ENCODE measurements at places on chromosomes 4 and X. TPM values are rescaled to one million over a fixed set of nuclear protein-coding genes. Genes with fewer than 3 reads are reported as not detected.

Gene TNMD
- 3.1 TPM for total RNA-seq

Gene CCNB3
- 0.53 TPM for total RNA-seq

Gene TMSB15B
- 9.1 TPM for total RNA-seq

Gene OPRPN
- not detected for total RNA-seq

Gene CORIN
- 0.27 TPM for total RNA-seq

Gene PIR
- 5.7 TPM for total RNA-seq

Gene MAGIX
- total RNA-seq = not detected

DNA sequence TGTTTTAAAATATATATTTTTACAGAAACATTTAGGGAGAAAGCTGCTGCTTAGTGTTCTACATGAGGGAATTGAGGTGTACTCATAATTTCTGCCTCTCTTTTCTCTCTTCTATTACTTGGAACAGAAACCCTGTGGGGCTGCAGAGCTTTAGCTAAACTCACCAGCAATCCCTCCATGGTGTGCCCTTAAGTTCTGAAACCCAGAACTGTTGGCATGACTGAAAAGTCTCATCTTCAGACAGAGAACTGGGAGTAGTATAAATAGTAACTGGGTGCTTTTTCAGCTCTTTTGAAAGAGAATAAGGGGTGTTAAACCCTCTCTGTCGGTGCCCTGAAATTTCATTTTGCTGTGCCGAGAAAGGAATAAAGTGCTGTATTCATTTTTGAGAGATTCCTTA lies 294.9 kb upstream of the BOD1L1 start:
- DNase-seq = no peak

GRCh38 chr4:8655411-8656184 lies 63.0 kb downstream of the CPZ start:
- DNase-seq = no peak

DNA sequence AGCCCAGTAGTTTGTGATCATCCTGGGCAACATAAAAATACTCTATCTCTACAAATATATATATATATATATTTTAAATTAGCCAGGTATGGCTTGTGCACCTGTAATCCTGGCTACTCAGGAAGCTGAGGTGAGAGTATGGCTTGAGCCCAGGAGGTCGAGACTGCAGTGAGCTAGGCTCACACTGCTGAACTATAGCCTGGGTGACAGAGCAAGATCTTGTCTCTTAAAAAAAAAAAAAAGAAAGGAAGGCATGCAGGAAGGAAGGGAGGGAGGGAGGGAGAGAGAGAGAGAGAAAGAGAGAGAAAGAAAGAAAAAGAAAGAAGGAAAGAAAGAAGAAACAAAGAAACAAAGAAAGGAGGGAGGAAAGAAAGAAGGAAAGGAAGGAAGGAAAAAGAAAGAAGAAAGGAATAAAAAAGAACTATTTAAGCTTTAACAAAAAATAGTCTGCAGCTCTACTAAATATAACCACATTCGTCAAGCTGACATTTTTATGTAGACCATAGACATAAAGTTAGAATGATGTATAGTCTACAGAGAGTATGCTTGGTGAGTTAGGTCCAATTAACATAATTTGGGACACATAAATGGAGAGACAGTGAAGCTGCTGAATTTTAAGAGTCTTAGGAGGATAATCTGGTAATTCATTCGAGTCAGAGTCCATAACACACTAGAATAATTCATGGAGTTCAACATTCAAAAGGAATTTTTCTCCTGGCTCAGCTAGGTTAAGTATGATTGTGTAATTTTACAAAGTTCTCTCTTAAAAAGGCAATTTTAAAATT lies 111.9 kb downstream of the GLRA3 start:
- DNase-seq = no peak

DNA sequence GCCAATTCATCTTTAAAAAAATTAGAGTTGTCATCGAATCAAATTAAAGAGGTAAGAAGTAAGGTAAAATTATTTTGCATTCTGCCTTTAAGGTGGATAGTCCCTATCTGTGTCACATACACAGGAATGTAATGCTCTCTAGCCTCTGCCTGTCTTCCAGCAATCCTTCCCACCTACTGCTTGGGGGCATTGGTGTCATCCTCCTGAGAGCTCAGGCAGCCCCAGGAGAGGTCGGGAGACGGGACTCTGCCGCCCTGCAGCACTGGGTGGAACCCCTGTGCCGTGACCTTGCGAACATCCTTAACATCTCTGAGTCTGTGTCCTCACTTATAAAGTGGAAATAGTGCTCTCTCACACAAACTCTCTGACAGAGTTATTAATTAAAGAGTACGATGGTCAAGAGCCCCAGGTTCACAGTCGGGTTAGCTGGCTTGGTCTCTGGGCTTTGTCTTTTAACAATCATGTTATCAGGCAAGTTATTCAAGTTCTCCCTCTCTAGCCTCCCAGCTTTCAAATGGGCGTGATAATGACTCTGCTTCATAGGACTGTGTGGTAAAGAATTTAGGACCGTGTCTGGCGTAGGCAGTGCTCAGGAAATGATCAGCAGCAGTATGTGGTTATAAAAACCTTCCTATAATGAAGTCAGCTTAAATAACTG lies 10.2 kb downstream of the TLR3 start:
- no peak for DNase-seq

GRCh38 chr4:119833611-119834010 lies 205.0 kb upstream of the PDE5A start:
- DNase-seq = no peak

DNA sequence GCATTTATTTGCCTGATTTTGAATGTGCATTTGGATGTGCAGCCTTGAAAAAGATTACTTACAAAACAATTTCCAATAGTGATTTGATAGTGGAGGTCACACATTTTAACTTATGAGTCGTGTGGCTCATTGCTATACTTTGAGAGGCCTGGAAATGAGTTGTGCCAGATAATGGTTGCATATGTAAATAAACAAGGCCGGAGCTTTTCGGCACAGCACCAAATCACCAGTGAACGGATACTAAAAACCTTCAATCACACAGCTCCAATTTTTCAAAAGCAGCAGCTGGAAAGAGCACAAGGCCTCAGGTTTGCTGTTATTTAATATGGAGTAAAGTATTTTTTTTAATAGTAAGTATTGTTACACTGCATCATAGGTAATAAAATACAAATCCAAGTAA lies 57.2 kb downstream of the NPY5R start:
- DNase-seq = no peak

- no peak for DNase-seq
Observed at GRCh38 chr4:123651066-123651465, 254.5 kb downstream of the SPRY1 start.

GRCh38 chr4:151690876-151691275 lies 69.9 kb downstream of the GATB start:
- DNase-seq = no peak

- no peak for DNase-seq
Observed at GRCh38 chrX:97806238-97806637, 922.5 kb downstream of the RPA4 start.

DNA sequence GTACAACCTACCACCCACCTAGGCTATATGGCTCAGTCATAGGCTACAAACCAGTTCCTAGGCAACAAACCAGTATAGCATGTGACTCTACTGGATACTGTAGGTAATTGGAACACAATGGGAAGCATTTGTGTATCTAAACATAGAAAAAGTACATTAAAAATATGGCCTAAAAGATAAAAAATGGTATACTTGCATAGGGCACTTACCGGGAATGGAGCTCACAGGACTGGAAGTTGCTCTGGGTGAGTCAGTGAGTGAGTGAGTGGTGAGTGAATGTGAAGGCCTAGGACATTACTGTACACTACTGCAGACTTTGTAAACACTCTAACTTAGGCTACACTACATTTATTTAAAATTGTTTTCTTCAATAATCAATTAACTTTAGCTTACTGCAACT lies 139.2 kb upstream of the RBPJ start:
- no peak for DNase-seq

GRCh38 chr4:76307660-76308014 lies 1.1 kb downstream of the STBD1 start:
- DNase-seq = no peak

DNA sequence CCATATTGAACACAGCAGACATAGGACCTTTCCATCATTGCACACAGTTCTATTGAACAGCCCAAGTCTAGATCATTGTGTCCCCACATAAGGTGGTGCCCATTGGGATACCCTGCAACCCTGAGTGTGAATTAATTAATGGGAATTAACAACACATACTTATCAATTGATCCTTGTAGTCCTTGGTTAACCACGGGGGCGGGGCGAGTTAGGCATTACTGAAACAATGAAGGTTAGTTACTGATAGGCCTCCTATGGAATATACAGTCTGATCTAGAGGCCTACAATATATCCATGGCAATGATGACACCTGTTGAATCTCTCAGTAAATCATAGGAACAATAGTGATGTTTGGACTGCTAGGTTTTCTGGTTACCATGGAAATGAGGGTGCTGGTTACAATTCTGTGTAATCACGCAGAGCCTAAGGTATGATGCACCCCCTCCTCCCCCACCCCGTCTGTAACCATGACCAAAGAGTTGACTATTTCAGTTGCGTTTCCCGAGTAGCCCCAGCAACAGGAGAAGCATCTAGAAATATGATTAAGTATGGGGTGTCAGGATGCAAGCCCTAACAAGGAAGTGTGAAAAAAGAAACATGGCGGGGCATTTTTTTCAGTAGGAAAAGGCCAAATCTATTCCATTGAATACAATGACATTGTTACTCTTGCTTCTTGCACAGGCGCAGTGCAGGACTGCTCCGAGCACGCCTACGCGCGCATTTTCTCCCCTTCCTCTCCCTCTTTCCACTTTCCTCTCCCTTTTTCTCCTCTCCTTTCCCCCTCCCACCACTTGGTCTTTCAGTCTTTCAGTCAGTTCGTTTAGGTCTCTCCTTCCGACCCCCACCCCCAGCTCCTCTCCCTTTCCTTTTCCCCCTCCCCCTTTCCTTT lies 677 bp upstream of the NONO start:
- DNase-seq = no peak

GRCh38 chr4:71066737-71067716 lies 73.6 kb downstream of the DCK start:
- no peak for DNase-seq

All from Peyer's patch (tissue), 4 donors.